ENCODE measurements at places on chromosomes 2 and 18.

DNA sequence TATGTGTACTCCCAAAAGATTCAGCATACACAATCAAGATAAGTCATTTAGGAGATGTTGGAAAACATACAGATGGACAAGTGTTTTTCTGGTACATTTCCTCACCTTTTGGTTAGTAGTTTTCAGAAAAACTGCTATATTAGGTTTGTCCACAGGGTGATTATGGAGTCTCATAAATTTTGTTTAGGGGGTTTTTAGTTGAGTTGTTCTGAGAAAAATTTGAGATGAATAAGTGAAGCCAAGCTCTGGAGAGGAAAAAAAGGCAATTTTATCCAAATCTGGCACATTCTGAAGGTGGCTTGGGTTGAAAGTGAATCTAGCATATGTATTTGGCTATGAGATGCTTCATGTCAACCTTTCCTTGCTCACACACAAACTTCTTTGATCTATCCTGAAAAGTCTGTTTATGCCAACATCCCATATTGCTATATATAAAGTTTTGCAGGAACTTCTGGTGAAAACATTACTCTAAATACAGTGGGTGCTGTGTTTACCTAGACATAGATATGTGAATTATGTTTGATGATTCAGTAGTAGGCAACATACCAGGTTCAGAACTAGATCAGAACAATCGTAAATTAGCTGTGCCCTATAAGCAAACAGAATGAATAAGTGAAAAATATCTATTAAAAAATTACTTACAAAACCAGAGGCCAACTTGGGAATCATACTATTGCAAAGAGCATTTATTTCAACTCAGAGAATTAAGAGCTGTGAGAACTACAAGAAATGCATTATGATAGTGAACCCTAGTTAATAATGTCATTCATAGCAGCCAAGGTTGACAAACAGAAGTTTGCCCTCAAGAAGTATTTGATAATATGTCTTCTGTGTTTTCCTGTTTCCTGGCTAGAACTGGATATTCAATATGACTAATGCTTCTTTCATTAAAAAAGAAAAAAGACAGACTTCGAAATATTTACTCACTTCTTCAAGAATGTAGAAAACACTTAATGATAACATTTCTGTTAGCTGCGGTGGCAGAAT lies 552.0 kb downstream of the IRS1 start:
- DNase-seq: peak; percentile 5

GRCh38 chr18:37317486-37317885 lies 248.1 kb downstream of the CELF4 start:
- no peak for DNase-seq

DNA sequence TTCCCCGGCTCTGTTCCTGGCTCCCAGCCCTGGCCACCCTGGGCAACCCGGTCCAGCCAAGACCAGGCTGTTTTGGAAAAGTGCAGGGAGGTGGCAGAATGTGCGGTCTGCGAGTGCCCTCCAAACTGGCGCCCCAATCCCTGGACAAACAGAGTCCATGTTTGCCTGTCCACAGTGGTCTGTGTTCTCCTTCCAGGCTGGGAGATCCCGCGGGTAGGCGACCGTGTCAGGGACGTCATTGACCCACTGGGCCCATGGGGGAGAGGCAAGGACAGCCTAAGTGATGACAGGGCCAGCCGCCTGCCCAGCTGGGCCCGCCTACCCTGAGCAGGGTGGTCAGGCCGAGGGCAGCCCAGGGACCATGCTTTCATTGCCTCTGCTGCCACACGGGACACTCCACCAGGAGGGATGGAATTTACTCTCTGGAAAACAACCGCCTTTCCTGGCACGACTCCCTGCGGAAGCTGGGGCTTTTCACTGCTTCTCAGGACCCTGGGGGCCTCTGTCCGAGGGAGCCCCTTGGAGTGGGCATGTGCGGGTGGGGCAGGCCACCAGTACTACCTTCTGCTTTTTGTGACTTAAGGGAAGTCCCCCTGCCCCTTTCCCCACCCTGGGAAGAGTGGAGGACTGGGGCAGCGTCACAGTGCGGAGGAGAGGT lies 20.1 kb downstream of the CYP26B1 start:
- no peak for DNase-seq

DNA sequence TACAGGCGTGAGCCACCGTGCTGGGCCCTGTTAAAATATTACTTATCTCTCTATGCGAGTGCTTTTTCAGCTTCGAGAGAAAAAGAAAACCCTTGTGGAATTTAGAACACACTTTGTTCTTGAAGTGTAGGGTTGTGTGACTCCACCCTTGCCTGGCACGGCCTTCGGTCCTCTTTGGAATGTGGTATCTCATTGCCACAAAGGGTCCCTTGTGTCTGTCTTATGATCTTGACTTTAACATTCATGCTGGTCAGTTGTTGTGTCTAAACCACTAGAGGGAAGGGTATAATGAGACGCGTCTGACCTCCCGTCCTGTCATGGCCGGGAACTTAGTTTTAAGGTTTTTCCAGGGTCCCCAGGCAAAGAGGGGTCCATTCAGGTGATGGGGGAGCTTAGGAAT lies 246.4 kb downstream of the VAPA start:
- no peak for DNase-seq

- DNase-seq: no peak
Measured at GRCh38 chr18:79360933-79361332, 34.8 kb upstream of the NFATC1 start.

- DNase-seq: no peak
Measured at GRCh38 chr2:67234440-67234839, 162.7 kb upstream of the ETAA1 start.

- no peak for DNase-seq
Measured at GRCh38 chr2:233271693-233272092, 20.2 kb downstream of the ATG16L1 start.

DNA sequence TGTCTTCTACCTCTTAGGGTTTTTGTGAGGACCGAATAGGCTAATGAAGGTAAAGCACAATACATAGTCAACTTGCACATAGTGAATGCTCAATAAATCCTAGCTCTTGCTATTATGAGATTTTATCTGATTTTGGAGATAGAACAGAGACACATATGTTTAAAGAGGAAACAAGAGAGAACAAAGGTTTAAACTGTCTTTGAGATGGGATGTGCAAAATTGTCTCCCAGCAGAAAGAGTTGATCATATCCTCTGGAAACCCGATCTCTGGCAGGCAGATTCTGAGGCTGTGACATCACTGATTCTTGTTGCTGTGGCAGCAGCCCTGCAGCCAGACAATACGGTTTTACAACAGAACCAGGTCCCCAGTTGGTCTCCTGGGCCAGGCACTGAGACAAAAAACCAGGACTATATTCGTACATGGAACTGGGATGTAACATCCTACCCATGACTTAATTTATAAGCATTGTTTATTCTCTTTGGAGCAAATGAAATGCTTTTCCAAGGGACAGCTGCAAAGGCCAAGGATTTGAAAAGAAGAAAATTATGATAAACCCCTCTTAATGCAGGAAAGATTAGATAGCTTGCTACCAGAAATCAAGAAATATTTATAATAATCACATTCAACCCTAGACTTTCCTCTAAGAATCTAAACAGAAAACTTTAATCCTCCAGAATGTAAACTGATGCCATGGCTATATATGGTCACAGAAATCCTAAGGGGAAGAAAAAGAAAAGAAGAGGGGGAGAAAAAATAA lies 80.2 kb downstream of the SLC8A1 start:
- DNase-seq: peak; percentile 67

DNA sequence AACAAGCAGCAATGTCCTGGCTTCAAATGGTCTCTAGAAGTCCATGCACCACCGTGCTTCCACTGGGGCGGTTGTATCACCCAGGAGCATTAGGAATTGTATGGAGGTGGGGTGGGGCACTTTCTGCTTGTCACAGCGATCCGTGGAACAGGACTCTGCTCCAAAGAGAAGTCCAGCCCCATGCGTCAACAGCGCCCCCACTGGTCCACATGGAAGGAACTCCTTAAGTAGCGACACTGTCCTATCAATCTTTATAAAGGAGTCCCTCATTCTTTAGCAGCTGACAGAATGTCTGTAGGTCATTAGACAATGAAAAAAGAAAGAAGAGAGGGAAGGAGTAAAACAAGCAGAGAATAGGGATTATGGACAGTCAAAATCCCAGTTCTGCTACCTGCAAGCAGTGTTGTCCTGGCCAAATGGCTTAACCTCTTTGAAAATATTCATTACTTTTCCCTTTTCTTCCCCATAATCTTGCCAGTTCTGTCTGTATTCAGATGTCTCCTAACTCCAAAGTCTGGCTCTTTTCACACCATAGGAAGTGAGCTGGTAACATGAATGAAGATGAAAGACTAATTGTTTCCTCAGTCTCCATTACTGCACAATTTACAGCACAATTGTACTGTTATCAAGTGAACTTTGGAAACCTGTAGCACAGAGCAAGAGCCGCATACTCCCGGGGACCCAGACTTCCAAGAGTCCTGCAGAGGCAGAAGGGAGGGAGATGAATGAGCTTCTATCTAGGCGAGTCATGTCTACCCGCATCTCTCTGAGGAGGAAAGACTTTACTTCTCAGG lies 9.9 kb downstream of the NFE2L2 start:
- DNase-seq: no peak

DNA sequence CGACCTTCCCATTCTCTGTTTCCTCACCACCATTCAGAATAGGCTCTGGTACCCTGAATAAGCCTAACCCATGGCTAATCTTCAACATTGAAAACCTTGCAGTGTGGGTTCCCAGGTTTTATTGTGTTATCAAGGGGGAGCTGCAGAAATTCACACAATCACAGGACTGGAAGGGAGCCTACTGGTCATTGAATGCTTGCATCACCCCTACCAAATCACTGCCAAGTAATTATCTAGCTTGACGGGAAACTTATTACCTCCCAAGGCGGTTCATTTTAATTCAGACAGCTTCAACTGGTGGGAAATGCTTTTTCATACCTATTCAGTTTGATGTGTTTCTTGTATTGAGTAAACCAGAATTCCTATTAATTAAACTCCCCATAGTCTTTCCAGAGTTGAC lies 33.6 kb upstream of the EFEMP1 start:
- DNase-seq: no peak

DNA sequence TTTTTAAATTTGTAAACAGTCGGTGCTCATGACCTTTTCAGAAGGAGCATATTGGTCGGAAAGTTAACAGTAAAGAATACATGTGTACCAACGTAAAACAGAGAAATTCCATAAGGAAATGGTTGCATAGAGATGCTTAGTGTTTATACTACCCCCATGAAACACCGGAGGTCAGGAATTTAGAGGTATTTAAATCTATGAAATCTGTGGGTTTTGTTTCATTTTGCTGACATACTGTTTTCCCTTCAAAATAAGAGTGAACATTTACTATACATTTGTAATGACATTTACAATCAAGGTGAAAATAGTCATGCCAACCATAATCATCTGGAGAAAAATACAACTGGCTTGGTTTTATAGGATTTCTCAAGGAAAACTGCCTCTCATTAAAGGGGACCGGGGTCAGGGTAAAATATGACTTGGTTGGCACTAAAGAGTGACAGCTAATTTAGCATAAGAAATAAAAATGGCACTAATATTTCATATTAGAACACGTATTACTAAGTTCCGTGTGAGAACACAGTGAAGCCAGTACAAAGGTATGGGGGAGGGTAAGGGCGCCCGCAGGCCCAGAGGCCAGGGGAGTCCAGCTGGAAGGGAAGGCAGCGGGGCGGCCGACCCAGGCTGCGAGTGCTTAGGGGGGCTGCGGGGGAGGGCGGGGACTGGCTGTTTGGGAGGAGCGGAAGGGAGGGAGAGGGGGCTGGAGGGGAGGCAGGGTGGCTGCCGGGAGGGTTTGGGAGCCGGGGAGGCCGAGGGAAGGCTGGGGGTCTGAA lies 1.1 kb upstream of the RNU4ATAC start:
- no peak for DNase-seq

- DNase-seq: no peak
Measured at GRCh38 chr18:59689756-59690155, 7.5 kb downstream of the CCBE1 start.

GRCh38 chr2:181224866-181225265 lies 232.3 kb upstream of the ITGA4 start:
- DNase-seq: no peak

DNA sequence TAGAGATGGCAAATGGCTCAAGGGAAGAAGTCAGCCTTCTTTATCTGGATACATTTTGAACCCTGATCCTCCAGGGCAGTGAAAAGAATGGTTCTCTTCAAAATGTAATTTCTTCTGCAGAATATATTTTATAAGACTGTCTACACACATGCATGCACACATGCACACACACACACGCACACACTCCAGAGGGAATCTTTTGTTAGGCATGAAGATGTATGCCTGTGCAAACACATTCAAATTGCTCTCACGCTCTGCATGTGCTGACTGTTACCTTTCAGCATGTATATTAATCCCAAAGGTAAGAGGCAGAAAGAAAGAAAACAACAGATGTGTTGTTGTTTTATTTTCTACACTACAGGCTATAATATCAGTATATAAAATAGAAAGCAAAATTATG lies 43.2 kb downstream of the SLC5A7 start:
- no peak for DNase-seq

DNA sequence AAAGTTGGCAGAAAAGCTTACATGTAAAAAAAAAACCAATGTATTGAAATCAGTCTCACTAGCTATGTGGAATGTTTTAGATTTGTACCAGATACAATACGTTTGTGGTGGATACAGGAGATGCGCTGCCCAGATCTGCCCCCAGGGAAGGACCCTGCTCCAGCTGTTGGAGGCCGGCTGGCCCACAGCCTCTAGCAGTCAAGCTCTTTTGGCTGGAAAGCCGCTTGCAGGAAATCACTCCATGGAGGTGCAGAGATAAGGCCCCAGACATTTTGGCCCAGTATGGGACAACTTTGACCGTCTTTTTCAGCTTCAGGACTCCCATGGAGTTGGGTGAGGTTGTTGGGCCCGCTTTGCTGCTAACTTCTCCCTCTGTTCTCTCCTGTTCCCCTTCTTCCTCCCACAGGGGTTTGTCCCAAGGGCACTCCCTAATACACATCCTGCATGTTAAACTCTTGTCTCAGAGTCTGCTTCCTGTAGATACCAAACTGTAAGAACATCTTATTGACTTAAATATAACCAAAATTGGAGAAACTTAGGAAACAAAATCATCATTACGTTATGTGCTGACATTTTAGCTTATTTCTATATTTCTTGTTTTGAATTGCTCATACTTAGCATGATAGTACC lies 1.7 kb upstream of the QPCT start:
- DNase-seq: no peak

DNA sequence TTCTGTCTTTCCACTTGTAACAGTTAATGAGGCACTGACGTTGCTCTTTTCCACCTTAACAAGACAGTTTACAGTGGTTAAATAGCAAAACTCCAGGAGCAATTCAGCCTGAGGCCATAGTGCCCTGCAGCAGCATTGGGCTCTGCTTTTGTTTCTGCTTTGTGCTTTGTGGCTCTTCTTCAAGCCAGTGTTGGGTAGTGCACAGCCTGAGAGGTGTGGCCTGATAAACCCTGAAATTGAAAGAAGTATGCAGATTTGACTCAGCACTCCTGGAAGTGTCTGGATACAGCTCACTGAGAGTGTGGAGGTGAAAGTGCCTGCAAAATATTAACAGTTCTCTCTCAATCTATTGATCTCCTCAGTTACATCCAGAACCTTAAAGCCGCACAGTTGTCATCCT lies 63.0 kb downstream of the STK25 start:
- no peak for DNase-seq

- no peak for DNase-seq
Measured at GRCh38 chr2:75459565-75460310, 101.0 kb downstream of the EVA1A start.

- no peak for DNase-seq
Measured at GRCh38 chr18:50697509-50697908, 122.3 kb downstream of the MRO start.

GRCh38 chr2:191285252-191285651 lies 40.0 kb downstream of the MYO1B start:
- DNase-seq: no peak

- peak; percentile 23 for DNase-seq
Measured at GRCh38 chr2:232937278-232937906, 67.3 kb downstream of the SNORC start.
